Germinal center (tissue), 1 donor: ENCODE measurements at places on chromosomes 6 and 20.
A peak's percentile ranks its signal among the peaks of the same experiment; 100 is the strongest.

- no peak for DNase-seq
These were observed 172.0 kb downstream of the EYA2 start for GRCh38 chr20:47066484-47067270.

- DNase-seq = no peak
These were observed 37.5 kb downstream of the HNF4A start for GRCh38 chr20:44392776-44393607.

GRCh38 chr20:45545754-45546453 is 1.3 kb downstream of the EPPIN start:
- DNase-seq = no peak

DNA sequence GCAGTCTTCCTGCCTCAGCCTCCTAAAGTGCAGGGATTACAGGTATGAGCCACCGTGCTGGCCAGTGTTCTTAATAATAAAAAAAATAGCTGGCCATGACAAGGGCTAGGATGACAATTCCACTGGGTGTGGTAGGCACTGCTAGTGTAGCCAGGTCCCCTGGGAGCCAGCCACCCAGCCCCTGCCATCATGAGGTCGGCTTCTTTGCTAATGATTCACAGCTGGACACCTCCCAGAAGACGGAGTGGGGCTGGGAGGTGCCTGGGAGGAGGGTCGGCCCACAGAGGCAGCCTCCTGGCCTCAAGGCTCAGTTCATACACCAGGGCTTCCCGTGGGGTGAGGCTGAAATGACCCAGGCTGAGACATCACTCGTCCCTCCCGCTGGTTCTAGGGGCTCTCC is 230.4 kb downstream of the TAF4 start:
- DNase-seq = no peak

- no peak for DNase-seq
These were observed 62.0 kb downstream of the FAM50B start for GRCh38 chr6:3911130-3911529.

DNA sequence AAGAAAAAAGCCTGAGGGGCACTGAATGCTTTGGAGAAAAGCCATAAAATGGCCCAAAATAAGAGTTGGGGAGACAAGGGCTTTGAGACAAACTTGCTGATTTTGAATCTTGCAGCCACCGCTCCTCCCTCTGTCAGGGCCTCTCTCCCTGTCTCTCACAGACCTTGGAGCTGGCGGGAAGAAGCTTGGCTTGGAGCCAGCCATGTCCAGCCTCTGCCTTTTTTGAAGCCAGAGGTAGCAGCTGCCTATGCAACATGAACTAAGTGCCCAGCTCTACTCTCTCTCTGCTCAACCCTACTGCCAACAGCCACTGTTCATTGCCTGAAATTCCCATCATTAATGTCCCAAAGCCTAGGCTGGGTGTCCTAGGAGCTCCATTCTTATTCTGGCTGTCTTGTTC is 63.7 kb upstream of the CTNNBL1 start:
- DNase-seq = no peak

GRCh38 chr6:155352811-155353210 is 38.5 kb upstream of the TFB1M start:
- DNase-seq = no peak

- DNase-seq = no peak
These were observed 237.6 kb downstream of the QKI start for GRCh38 chr6:163651915-163652668.

GRCh38 chr6:118645395-118645794 is 6.0 kb downstream of the CEP85L start:
- no peak for DNase-seq

GRCh38 chr6:138785980-138786379 is 9.9 kb upstream of the ECT2L start:
- DNase-seq = no peak

DNA sequence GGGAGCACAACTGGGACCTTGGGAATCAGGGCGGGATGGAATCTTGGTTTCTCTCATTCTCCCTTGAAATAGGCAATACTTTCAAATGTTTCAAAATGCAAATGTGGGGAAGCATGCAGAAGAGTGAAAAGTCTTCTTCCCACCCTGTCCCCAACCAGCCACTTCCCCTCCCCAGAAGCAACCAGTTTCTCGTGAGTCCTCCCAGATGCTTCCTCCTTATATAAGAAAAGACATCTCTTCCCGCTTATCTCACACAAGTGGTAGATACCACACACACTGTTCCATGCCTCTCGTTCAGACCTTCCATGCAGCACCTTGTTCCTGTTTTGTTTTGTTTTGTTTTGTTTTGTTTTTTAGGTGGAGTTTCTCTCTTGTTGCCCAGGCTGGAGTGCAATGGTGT is 25.1 kb downstream of the HCK start:
- DNase-seq = no peak

- no peak for DNase-seq
These were observed 9.4 kb downstream of the CEP162 start for GRCh38 chr6:84218091-84218490.

GRCh38 chr20:62738025-62738881 is 29.6 kb downstream of the NTSR1 start:
- no peak for DNase-seq

DNA sequence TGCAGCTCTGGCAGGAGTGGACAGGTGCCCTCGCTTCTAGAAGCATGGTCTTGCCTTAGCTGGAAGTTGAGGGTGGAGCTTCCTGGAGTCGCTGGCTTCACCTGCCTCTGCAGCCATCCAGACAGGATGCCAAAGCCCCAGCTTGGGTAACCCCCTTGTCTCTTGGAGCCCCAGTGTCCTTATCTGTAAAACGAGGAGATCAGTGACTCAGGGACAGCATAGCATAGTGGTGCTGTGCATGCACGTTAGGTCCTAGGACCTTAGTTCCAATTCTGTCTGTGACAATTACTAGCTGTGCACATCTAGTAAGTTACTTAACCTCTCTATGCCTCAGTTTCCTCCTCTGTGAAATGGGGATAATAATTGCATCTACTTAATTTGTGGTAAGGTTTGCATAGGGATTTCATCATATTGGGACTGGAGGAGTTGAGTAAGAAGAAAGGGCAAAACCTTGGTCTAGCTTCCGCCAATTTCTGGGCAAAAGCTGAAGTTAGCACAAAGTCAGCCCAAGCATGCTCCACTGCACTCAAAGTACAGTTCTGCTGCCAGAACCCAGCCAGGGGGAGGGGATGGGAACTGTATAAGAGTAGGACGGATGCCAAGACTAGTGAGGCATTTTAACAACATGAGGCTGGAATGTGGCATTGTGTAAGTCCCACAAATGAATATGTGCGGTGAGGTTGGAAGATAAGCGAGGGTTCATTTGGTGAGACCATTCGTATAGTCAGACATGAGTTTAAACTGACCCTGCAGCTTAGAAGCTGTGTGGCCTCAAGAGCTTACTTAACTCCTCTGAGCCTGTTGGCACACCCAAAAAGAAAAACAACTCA is 24.5 kb downstream of the TOX2 start:
- DNase-seq = no peak

DNA sequence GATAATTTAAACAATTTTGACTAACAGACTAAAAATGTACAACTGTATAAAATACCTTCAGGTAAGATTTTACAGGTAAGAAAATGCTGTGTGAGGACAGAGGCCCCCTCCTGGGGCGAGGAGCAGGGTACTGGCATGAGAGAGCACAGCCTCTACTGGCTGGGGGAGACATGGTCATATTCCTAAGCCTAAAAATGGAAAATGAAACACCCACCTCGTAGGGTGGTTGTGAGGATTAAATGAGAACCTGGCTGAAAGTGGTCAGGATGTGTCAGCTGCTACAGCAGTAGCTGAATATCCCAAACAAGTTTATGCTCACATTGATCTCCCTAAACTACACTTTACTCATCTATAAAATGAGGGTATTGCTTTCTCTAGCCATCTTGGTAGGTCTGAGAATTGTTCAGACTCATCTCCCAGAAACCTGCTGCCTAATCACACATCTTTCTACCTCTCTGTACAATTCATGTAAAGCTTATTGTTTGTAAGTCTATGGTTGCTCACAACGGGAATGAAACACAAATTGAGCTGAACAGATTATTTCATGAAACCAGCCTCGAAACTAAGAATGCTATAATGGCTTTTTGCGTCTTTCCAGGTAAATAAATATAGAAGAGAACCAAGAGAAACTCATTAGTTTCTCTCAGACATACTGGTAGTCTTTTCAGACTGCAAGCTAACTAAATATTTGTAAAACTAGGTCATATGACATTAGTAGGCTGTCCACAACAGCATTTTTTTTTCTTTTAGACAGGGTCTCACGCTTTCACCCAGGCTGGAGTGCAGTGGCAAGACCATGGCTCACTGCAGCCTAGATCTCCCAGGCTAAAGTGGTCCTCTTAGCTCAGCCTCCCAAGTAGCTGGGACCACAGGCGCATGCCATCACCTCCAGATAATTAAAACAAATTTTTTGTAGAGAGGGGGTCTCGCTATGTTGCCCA is 69.6 kb downstream of the POPDC3 start:
- no peak for DNase-seq

DNA sequence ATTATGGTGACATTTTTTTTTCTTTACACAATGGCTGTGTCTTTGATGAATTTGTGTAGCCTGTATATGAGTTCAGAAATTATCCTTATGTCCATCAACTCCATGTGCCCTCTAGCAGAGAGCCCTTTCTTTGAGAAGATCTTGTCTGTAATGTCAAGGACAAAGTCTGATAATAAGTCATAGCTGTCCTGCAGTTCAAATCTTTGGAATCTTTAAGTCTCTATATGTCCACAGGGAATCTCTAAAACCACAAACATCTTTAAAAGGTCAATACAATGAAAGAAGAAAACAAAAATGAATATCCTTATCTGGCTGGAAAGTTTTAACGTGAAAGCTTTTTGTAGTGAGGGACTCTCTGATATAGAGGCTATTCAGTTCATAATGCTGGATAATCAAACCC is 16.9 kb upstream of the TMEM14A start:
- no peak for DNase-seq

DNA sequence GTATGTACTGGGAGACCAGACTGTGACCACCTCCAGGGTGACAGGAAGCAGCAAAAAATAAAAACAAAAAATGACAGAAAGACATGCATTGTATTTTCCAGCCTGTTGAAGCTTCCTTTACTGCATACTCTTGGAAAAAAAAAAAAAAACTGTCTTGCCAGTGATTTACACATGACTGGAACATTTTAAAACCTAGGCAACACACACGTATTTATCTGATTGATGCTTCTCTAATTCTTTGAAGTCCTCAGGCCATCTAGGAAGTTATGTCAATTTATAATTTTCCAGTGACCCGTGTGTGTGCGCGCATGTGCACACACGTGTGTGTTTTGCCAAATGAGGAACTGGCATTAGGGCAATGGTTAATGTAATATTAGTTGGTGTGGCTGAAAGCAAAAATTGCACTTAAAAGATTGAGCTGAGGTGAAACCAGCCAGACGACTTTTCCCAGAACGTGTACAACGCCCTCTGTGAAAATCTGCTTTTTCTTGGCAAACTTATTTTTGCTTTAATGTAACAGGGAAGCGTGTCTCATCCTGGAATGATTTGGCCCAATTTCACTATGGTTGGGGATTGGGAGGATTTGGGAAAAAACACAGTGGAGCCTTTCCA is 315.2 kb downstream of the TFAP2A start:
- DNase-seq = no peak

DNA sequence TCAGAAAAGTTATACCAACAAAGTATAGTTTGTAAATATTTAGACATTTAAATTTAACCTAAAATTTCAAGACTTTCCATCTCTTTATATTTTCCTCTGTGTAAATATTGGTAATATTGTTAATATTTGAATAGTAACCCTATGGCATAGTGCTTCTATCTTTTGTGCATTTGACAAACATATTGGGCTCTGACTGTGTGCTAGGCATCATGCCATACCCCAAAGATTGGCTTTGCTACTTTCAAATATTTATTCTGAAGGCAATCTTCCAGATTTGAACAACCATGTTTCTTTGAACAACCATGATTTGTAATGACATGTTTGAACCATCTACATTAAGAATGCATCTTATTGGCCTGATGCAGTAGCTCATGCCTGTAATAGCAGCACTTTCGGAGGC is 15.5 kb upstream of the PRDM1 start:
- no peak for DNase-seq

GRCh38 chr6:31574106-31575061 is 981 bp upstream of the TNF start:
- no peak for DNase-seq

DNA sequence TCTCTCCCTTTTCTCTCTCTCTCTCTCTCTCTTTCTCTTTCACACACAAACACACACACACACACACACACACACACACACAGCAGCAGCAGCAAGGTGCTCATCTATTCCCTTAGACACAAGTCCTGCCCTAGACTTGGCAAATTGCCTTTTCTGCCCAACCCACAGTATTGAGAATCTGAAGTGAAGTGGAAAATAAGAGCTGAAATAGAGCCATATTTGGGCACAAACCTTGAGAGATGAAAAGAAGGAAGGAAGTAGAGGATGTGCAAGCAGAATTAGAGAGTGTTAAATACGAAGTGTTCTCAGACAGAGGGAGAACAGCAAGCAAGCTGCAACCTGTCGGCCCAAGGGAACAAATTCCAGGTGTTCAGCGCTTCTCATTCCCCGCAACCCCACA is 557.5 kb upstream of the NOX3 start:
- no peak for DNase-seq

- DNase-seq = peak; percentile 24
These were observed at the start of gene SAMD5 for GRCh38 chr6:147508042-147508865. TSS of gene SAMD5 (plus strand) at chr6:147508690. CDS start at chr6:147508929, 239 bp downstream.

DNA sequence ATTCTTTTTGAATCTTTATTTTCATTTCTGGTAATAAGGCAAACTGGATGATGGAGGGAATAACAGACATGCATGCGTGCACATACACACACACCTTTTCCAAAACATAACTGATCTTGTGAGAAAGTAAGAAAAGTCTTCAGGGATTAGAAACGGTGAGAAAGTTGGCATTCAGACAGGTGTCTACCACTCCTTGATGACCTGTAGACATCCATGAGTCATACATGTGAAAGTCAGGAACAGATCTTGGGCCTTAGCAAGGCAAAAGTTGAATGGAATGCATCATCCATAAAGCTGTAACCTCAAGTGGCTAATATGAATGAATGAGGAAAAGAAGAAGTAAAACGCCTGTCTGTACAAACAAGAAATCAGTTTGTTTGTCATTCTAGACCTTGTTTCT is 97.3 kb downstream of the GRIK2 start:
- DNase-seq = no peak

GRCh38 chr20:2327620-2328555 is 32.1 kb downstream of the TGM3 start:
- DNase-seq = no peak

DNA sequence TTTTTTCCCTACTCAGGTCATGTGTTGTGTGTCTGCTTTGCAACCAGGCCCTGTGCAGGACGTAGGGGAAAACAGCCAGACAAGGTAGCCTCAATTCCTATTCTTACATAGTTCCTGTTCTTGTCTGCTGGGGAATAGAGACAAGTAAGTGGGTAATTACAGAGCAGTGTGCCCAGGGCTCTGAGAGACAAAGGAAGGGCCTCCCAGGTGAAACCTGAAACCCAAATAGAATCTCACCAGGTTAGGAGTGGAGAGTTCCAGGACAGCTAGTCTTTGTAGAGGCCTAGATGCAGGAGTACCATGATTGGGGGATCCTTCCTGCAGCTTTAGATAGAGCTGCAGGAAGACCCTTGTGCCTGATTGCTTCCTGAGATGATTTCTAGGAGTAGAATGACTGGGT is 48.4 kb downstream of the DHX35 start:
- no peak for DNase-seq
